ENCODE measurements at places on chromosomes 2 and 18.

DNA sequence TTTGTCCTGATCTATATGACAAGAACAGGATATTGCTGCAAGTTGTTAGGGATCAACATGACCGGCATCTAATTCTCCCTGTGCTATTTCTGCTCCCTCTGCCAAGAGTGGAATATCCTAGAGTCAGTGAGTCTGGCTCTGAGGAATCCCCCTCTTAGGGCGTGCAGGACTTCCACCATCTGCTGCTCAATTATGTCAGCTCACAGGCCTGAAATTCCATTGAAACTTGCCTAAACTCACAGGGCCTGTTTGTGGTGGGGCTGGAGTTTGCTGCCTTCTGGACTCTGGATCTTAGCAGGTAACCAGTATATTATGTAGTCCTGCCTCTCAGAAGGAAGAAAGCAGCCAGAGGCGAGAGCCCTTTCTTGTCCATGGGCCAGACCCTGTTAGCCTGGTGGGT, 323.0 kb downstream of the TSN start:
- DNase-seq, result peak; percentile 10

DNA sequence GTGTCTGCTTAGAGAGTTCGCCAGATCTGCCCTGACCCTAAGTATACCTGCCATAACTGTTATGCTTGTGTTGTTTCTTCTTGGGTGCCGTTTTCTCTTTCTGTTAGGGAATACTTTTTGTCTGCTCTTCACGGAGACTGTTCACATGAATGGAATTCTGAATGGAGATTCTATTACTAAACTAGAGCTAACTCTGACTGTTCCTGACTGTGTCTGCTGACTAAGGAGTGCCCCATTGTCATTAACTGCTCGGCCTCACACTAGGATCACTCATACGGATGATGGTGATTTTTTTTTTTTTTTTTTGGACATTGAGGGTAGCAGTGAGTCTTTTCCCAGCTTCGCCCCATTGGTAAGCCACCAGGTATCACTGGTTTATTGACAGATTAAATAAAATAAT, 104.8 kb upstream of the SLC8A1 start:
- DNase-seq, result no peak

- DNase-seq, result no peak
Observed at GRCh38 chr2:3453190-3453999, 65.9 kb downstream of the ADI1 start.

DNA sequence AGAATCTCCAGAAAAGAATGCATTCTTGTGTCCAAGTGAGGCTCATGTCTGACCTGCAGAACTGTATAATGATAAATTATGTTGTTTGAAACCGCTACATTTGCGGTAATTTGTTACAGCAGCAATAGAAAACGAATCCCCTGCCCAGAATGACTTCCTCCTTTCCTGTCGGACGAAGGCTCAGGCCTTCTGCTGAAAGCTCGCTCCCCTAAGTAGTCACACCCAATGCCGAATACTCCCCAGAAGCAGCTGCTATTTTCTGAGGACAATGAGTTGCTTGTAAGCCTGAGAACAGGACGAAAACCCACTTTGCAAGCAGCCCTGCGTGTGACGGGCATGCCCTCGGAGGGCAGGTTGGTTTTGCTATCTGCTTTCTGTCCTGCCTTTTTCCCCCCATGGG, 27.7 kb upstream of the PTPN4 start:
- DNase-seq, result no peak

GRCh38 chr2:217703999-217704398, 298.8 kb downstream of the TNS1 start:
- no peak for DNase-seq

- no peak for DNase-seq
Observed at GRCh38 chr2:236179236-236180075, 11.3 kb upstream of the GBX2 start.

- DNase-seq, result no peak
Observed at GRCh38 chr2:202762556-202762955, 109.0 kb downstream of the ICA1L start.

DNA sequence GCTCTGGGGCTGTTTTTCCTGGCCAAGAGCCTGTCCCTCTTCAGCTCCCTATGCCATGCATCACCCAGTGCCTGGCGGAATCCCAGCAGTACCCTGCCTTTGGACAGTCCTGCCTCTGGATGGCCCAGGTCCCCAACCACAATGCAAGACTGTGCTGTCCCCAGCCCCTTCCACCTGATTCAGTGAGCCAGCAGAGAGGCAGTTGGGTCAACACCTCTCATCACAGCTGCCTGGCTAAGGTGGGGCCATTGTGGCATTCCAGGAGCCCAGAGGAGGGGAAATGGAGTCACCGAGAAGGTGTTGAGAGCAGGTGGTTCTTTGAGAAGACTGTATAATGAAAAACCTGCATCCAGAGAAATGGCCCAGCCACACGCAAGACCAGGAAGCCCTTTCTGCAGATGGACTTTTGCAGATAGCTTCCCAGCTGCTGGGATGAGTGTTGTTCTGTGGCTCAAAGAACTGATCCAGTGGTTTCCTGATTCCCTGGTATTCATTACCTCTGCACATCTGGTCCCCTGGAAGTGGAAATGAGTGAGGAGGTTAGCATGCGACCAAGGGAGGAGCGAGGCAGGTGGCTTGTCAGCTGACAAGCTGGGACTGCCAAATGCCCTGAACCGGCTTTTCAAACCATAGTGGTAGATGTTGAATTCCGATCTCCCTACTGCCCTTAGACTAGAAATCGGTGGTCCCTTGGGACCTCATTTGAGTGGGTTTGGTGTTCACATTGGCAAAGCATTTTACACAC, 1.7 kb upstream of the ASPRV1 start:
- no peak for DNase-seq
